Activated T-helper 2 cell treated with anti-CD3 and anti-CD28 coated beads, Interferon-gamma antibody, Interleukin-2, Interleukin-4, amounts not matched to agents 10 μg/mL and 5 μg/mL and 100 μg/mL, durations not matched to agents 14 hours and 24 hours and 36 hours (primary cell): ENCODE measurements at places on chromosomes 5 and 9.

DNA sequence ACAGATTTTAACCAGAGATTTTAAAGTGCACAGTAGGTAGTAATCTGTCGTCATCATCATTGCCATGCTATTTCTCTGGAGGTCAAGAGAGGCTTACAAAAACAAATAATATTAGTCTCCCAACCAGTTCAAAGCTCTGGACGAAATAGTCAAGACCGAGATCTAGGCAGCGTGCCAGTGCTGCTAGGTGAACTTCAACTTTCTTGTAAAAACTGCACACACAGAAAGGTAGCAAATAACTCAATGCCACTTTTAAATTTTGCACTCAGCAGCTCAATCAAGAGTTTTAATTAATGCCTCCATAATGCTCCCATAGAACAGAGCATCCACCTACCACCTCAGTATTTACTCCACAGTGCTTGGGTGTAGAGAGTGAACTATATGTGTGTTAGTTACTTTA, 656.8 kb downstream of the IRX1 start:
- no peak for DNase-seq

- DNase-seq, result no peak
Measured at GRCh38 chr9:113593682-113594281, 130.3 kb downstream of the RGS3 start.

- no peak for DNase-seq
Measured at GRCh38 chr5:80368661-80369480, 39.0 kb upstream of the ZFYVE16 start.

DNA sequence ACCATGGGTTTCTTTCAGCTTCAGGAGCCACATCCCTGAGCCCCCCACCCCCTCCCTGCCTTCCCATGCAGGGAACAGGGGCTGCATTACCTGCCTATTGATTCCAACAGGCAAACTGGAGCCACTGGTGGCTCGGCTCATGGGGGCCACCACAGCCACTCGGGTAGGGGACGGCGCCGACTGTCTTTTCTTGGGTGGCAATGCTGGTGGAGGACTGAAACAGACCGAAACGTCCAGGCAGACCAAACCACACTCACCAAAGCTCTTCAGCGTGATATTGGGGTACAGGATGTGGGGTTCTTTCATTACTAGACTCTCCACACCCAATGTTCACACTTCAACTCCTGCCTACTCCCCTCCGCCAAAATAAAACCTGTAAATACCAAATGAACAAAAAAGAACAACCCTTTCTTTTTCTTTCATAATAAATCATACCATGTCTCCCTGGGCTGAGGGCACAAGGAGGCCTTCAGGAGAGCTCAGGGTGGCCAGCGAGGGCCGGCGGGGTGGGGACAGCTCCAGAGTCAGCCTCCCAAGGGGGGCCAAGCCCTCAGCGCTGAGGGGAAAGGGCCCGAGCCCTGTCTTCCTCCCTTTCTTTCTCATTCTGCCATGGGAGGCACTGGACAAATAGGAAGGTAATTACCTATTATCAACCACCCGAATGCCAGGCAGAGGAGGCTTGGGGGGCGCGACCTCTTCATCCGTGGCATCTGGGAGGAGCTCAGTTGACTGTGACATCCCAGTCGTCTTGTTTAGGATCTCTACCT, 83.3 kb downstream of the PRRT1B start:
- no peak for DNase-seq
